A549 treated with AZD2906 at 1 μM for 4 hours (cell line): ENCODE measurements at places on chromosomes 12 and 14. TPM values are rescaled to one million over a fixed set of nuclear protein-coding genes. Genes with fewer than 3 reads are reported as not detected.

SLC7A7 gene
- 18.9 to 31.0 TPM (median 23.9 TPM) in 5 replicates for total RNA-seq

MSRB3 gene
- 20.4 to 22.6 TPM (median 22.4 TPM) in 5 replicates for total RNA-seq

SLCO1B1 gene
- 0.28 to 0.45 TPM (median 0.35 TPM) in 5 replicates for total RNA-seq

TMCC3 gene
- 0.99 to 1.5 TPM (median 1.4 TPM) in 5 replicates for total RNA-seq

EML5 gene
- total RNA-seq = 0.32 to 0.45 TPM (median 0.39 TPM) in 5 replicates

TGFB3 gene
- total RNA-seq = 0.53 to 0.84 TPM (median 0.68 TPM) in 5 replicates

KCNC2 gene
- total RNA-seq = not detected in 5 replicates

RBP5 gene
- not detected in 5 replicates for total RNA-seq
